ENCODE measurements at places on chromosomes 13 and 19.

- no peak for DNase-seq
Observed at GRCh38 chr13:38628554-38628953, 58.3 kb upstream of the FREM2 start.

DNA sequence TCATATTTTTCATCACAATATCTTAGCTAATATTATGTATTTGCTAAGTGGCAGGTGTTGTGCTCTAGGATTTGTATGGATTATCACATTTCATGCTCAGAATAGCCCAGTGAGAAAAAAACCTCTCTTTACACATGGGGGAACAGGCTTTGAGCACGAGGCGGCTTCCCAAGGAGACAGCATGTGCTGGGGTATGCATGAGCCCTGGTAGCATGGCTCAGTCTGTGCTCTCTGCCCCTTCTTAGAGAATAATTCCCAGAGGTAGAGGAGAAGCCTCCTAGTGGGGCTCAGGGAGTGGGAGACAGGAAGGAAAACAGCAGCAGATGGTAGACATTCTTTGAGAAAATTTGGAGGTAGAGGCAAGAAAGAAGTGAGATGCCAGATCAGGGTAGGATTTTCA, 31.6 kb downstream of the RNASEH2B start:
- no peak for DNase-seq

DNA sequence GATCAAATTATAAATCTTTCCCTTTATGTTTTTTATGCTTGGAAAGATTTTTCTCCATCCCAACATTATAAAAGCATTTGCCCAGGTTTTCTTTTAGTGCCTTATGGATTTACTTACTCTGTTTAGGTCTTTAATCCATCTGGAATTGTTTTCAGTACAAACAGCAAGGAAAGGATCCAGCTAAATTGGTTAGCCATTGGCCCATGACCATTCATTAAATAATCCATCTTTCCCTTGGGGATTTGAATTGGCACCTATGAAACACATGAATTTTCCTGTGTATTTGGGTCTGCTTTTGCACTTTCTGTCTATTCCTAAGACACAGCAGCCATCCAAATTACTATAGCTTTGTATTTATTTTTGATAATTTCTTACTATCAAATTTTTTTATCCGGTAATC, 28.8 kb upstream of the SHKBP1 start:
- DNase-seq = no peak

DNA sequence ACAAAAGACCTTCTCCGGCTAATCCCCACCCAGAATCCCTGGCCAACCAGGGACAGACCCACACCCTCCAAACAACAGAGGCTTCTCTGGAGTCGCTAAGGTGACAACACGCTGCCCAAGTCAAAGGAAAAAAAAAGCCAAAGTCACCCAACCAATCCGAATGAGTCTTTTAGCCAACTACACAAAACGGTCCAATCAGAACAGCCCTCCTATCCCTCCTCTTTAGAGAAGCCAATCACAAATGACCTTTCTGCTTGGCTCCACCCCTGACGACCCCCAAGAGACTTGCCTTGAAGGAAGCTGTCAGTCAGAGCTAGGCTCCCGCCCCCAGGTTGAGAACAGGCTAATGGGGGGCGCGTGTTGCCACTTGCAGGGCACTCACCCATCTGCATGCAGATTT, 6.6 kb upstream of the FBXW9 start:
- no peak for DNase-seq

DNA sequence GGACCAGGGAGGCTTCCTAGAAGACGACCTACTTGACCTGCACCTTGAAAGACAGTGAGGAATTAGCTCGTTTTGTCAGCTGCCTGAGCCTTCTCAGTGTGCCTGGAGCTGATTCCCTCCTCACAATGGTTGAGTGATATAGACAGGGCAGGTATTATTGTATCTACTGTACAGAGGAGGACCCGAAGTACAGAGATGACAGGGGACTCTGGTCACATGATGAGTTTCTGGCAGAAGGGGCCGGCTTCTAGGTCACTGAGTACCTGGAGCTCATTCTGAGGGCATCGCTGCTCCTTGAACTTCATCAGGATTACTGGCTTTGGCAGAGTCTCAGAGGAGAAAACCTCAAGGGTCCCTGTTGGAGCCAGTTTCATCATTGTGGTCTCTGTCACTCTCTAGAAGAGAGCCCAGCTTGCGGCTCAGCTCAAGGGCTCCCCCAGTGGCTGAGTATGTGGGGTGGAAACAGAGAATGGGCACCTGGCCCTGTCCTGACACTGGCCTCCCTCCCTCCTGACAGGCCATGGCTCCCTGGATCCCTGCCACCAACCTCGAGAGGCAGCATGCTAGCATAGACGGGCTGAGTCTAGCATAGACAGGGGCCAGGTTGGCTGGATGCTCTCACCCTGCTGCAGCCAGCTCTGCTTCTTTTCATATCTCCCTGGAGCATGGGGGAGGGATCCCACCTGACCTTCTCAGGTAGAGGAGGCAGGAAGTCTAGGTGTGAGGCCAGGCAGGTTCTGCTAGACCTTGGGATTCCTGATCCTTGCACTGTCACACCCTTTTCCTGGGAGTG, 38.7 kb downstream of the NFIX start:
- no peak for DNase-seq

DNA sequence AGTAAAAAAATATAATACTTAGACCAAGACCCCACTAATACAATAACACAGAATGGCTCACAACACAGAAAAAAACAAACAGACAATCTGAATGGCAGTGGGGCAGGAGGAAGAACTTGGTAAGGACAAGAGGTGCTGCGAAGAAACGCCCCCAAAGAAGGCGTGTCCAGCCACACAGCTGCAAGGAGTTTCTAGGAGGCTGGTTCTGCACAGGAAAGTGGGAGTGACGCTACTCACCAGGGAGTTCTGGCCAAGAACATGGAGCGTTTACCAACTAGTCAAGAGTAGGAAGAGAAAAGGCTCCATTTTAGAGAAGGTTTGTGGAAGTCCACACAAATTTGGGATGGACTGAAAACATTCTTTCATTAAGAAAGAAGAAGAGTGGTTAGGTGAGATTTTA, 95.3 kb upstream of the SLC15A1 start:
- no peak for DNase-seq

- no peak for DNase-seq
Observed at GRCh38 chr19:33375156-33375836, 1.8 kb downstream of the CEBPG start.

GRCh38 chr13:43728421-43728820, 58.4 kb downstream of the ENOX1 start:
- DNase-seq = no peak

GRCh38 chr13:43910856-43911255, 31.2 kb downstream of the LACC1 start:
- DNase-seq = no peak

Data from stimulated activated CD8-positive, alpha-beta memory T cell treated with anti-CD3 and anti-CD28 coated beads, Interleukin-4, amount 100 ng/mL, for 4 hours (primary cell).